ENCODE measurements at places on chromosomes 11 and 22.

GRCh38 chr11:210122-210802 lies 2.8 kb downstream of the RIC8A start:
- DNase-seq: no peak

DNA sequence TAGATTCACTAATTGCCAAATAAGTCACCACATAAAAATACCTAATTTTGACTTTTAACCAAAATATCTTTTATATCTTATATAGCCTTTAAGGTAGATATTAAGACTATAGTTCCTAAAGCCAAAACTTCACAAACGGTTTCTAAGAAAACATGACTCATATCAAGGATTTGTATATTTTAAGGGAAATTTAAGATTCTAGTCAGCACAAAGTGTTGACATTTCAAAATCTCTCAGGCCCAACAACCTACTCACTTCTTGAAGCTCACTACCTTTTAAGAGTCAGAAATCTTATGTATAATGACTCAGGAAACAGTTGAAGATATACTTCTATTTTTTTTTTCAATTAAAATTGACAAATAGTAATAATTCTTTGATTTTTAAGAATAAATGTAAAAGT lies 221.9 kb downstream of the SBF2 start:
- DNase-seq: no peak

DNA sequence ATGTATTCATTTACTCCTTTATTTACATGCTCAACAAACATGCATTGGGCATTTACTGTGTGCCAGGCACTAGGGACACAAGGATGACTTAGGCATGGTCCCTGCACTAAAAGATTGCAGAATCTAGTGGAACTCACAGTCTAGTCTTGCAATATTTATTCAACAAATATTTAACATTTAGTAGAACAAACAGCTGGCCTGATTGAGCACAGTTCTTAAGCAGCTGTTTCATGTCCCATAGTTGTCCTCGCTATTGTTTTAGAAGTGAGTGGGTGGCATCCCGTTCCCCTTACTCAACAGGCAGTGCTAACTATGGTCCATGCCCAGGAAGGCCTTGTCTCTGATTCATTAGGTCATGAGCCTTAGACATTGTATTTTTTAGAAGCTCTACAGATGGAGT lies 459.9 kb upstream of the CADM1 start:
- DNase-seq: no peak

- DNase-seq: peak; percentile 17
These were observed 724.2 kb downstream of the BRD1 start for GRCh38 chr22:49103314-49104059.

GRCh38 chr11:69109101-69109500 lies 46.6 kb upstream of the SMIM38 start:
- no peak for DNase-seq

- no peak for DNase-seq
These were observed 140.6 kb downstream of the SWAP70 start for GRCh38 chr11:9804419-9804902.

- DNase-seq: peak; percentile 24
These were observed 897 bp downstream of the MAP6 start for GRCh38 chr11:75667831-75668450.

DNA sequence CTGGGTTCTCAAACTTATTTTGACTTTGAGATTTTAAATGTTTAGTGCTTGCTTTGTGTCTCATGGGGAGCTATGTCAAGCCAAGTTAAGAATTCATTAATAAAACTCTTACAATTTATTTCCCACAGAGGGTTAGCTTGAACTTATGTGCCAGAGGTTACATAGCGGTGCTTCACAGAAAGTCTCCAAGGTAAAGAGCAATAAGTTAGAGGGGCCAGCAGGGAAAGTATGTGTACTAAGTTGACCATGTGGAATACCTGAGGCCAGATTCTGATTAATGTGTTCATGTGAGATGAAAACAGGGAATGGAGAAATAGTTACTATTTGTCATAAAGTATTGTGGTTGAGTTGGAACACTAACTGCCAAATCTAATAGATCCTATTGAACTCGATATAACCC lies 149.3 kb downstream of the TMEM135 start:
- DNase-seq: no peak

GRCh38 chr22:22210375-22210774 lies 34.2 kb upstream of the VPREB1 start:
- DNase-seq: no peak

DNA sequence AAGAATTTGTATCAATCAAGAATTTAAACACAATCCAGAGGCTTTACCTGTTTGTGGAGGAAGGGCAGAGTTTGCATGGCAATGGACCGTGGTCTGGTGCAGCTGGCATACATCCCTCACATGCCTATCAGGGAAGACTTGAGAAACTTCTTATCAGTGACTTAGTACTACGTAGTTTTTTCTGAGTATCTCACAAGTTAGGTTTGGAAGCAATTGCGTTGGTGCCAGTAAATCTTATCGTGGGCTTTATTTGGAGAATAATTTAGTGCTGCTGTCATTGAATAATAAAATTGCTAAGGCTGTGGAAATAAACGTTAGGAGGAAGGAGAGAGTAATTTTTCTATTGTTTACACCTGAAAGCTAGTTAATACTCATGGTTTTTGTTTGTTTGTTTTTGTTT lies 72.3 kb downstream of the PRMT3 start:
- DNase-seq: no peak

- no peak for DNase-seq
These were observed 163.4 kb upstream of the NCAM1 start for GRCh38 chr11:112797648-112798293.

DNA sequence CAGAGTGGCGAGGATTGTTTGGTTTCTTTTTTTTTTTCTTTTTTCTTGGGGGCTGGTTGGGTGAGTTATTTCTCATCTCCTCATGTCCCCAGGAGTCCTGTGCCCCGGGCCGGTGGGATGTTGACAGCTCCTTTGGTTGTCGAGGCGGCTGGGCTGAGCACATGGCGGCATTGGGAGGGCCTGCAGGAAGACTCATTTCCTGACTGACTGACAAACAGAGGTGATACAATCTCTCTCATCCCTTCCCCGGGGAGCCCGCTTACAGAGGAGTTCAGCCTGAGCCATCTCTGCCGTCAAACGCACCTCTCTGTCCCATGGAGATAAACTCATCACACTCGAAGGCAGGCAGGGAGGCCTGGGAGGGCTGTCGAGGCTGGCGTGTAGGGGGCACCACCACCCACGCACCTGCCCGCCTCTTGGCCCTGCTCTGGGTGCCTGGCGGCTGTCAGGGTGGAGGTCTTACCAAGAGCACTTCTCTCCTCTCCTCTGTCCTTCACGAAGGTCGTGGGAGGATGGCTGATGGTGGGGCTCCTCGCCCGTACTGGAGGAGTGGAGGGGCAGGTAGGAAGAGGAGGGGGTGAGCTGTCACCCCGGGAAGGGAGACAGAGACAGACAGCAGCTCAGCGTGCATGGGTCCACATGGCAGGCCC lies 60.0 kb upstream of the NECTIN1 start:
- no peak for DNase-seq

DNA sequence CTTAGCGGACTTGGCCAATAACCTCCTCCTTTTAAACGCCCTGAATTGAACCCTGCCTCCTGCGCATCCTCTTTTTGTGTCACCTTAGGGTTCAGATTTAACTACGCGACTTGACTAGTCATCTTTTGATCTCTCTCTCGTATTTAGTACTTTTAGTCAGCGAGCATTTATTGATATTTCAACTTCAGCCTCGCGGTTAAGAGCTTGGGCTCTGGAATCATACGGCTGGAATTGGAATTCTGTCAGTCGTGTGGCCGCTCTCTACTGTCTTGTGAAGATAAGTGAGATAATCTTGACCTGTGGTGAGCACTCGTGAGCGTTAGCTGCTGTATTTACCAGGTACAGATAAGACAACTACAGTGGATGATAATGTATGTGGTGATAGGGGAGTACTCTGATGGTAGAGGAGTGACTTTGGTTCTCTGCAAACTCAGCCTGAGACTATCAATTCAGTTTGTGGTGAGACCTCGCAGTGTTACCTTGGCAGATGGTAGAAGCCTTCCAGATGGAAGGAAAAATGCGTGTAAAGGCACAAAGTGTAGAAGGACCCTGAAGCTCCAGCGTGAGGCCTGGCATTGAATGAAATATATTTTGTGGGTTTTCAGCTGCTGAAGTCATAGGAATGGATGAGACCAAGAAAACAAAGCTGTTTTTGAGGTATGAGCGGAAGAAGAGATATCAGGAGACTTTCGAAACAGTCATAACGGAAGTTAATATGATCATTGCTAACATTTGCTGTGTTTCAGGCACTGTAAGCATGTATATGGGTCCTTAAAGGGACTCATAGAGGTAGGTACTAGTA lies 682 bp downstream of the ATM start:
- no peak for DNase-seq

- no peak for DNase-seq
These were observed 1676.0 kb upstream of the RAG2 start for GRCh38 chr11:38274031-38274430.

- DNase-seq: no peak
These were observed 20.9 kb upstream of the PAMR1 start for GRCh38 chr11:35546317-35546716.

DNA sequence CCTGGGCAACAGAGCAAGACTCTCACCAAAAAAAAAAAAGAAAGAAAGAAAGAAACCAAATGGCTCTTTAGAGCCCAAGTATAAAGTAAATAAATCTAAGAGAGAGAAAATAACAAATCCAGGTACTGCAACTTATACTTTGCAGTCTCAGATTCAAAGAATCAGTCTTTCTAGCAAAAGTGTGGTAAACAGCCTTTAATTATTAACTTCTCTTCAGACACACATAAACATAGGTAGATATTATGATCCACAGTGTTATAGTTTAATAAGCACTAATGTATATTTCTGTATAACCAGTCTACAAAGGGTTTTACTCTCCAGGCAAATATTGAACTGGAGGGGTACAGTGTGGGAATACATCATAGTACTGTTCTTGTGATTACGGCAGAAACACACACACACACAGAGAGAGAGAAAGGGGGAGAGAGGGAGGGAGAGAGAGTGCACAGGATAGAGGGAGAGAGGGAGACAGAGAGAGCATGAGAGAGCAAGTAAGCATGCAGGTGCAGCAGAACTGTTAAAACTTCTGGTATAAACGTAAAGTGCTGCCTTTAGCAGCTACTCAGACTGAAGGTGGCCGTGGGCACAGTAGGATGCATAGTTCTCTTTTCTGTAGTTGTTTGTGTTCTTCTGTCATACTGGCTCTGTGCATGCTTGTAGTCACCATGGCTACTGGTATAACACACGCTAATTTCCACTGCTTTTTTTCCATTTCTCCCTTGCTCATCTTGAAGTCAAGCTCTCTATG lies 32.3 kb downstream of the MTMR2 start:
- no peak for DNase-seq

GRCh38 chr11:87616511-87616910 lies 558.7 kb downstream of the RAB38 start:
- no peak for DNase-seq

DNA sequence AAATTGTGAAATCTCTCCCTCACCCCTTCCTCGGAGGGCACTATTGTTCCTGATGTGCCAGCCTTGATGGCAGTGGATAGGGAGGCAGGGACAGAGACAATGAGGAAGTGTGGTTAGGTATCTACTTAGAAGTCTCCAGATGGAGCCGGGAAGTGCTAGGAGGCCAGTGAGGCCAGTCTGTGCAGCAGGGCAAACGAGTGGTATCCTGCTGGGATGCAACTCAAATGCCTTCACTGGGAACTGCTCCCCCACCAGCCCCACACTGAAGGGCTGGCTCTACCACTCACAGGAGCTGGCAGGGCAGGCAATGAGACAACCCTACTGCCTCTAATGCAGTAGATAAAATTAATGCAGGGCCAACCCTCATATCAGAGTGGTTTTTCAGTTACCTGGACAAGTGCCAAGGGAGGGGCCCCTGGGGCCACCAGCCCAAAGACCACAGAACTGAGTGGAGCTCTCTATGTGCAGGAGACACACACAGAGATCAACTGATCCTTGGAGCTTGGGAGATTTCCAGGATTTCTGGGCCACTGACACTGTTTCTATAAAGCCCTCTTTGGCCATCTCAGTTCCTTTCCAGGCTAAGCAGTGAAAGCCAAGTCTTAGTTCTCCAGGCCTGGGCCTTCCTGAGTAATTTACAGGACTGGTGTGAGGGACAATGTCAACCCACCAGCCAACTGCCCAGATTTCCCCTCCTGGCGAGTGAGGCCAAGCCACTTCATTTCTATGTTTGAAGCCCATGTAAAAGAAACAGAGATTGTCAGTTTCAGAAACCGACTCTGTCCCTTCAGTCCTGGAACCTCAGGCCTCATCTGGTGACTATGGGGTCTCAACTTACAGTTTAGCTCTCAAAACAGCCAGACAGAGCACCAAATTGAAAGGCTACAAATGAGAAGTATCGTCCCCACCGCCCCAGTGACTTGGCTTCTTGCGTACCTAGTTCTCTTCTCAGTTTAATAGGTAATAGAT lies 4.1 kb downstream of the MIF start:
- DNase-seq: no peak

- no peak for DNase-seq
These were observed 8.2 kb upstream of the KCTD17 start for GRCh38 chr22:37043209-37043827.

DNA sequence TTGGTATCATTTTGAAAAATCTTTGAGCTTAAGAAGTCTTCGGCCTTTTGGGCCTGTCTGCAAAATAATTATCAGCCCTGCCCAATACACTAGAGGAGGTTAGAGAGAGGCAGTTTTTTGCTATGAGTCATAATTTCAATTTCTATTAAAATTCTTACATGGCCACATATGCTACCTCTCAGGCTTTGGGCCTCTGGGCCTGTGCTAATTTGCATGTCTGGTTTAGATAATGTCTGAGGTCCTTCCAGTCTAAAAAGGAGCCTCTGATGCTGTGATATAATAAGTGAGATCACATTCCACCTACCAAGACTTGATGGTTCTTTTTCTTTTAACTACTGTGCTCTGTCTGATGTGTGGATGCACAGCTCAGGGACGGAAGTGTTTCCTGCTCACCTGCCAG lies 70.8 kb downstream of the KCNJ1 start:
- no peak for DNase-seq

GRCh38 chr22:48052621-48052890 lies 1290.1 kb downstream of the TBC1D22A start:
- DNase-seq: no peak

GRCh38 chr11:125941267-125941618 lies 4.6 kb upstream of the VSIG10L2 start:
- DNase-seq: no peak

DNA sequence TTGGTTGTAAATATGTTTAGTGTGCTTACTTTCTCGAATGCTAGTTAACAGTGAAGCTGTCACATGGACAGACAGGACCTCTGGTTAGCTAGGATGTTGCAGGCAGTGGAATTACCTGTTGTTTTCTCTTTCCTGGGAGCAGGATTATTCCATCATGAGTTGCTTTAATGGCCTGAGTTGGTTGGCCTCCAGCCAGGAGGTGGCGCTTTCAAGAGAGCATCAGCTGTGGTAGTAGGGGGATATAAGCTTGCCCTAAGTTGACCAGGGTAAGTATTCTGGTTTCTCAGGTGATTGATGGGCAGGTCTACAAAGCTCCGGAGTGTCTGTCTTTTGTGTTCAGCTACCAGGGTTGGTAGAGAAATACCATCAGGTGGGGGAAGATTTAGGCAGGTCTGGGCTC lies 43.5 kb downstream of the NELL1 start:
- no peak for DNase-seq

DNA sequence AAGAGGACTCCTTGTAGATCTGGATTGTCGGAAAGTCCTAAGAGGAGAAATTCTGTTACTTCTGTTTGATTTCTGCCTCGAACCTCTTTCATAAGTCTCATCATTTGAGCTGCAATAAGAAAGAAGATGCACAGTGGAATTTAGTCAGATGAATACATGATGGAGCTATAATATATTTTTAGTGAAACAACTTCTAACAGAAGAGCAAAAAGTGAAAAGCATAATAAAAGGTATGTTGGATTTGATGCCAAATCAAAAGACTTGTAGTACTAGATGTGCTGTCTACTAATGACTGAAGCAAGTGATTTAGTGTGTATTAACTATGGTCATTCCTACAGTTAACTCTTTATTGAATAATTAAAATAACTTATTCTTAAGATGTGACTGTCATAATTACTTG lies at the start of gene OR5AP2:
Gene OR5AP2 (minus strand): TSS at position 101 of the 400 bp plus-strand sequence. CDS start 0 bp downstream, at position 101.
- DNase-seq: no peak

All from NCI-H524 treated with DMSO at 0.1 percent for 48 hours (cell line).